Hippocampal formation (tissue), 2 donors: ENCODE measurements at places on chromosomes 12 and 14.

GRCh38 chr12:83140135-83140534, 453.4 kb downstream of the TMTC2 start:
- no peak for DNase-seq

DNA sequence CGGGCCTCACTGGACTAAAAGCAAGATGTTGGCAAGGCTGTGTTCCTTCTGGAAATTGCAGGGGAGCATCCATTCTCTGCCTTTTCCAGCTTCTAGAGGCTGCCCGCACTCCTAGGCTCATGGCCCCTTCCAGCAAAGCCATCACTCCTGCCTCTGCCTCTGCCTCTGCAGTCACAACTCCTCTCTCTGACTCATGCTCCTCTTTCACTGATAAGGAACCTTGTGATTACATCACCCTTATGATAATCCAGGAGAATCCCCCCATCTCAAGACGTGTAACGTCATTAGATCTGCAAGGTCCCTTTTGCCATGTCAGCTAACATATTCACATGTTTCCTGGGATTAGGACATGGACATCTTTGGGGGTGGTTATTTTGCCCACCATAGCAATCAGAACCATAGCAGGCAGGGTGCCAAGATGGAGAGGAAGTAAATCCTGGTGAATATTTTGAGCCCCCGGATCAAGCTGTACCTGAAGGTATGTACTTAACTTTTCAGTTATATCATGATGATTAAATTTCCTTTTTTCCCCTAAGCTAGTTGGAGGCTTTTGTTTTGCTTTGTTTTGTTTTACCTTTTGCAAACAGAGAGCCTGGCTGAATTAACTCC, 123.6 kb downstream of the SCARB1 start:
- DNase-seq: no peak

DNA sequence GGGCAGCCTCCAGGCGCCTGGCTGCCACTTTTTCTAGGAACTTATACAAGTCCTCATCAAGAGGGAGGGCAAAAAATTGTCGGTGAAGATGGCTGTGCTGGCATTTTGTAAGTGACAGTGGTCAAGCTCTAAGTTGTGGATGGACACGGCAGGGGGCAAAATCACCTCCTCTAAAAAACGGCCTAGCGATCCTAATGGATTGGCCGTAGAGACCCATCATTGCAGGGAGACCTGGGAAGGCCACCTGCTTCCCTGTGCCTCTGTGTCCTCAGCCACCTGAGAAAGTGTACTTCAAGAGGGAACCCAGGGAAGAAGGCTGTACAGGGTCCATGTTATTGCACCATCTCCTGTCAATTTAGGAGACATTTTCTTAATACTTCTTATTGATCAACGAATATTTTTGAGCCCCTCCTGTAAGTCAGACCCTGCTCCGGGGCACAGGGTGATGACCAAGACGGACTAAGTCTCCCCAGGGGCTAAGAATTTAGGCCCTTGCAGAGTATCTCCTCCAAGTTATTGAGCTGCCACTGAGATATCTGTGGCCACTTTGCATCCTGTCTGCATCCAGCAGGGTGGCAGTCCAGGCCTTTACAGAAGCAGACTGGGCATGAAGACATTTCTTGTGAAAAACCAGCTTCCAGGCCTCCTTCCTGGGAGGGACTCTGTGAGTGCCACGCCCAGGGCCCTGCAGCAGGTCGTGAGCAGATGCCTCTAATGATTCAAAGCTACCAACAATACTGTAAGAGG, 40.5 kb downstream of the PSMA6 start:
- DNase-seq: no peak

- no peak for DNase-seq
Observed at GRCh38 chr12:126389220-126389841, 1324.1 kb downstream of the AACS start.

DNA sequence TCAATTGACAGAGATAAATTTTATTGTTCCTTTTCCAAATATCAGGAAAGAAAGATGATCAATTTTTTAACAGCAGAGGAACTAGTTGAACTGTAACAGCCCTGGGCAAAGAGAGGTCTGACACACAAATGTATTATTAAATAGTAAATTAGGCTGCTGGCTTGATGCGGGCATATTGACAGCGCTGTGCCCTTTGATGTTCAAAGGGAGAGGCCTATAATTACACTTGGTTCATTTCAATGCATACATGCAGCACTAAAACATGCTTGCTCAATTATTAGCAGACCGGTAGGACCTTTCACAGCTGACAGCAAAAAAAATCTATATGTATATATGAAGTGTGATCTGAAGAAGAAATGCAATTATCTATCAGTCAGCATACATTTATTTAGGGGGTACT, 219.8 kb downstream of the SLC2A13 start:
- DNase-seq: no peak

DNA sequence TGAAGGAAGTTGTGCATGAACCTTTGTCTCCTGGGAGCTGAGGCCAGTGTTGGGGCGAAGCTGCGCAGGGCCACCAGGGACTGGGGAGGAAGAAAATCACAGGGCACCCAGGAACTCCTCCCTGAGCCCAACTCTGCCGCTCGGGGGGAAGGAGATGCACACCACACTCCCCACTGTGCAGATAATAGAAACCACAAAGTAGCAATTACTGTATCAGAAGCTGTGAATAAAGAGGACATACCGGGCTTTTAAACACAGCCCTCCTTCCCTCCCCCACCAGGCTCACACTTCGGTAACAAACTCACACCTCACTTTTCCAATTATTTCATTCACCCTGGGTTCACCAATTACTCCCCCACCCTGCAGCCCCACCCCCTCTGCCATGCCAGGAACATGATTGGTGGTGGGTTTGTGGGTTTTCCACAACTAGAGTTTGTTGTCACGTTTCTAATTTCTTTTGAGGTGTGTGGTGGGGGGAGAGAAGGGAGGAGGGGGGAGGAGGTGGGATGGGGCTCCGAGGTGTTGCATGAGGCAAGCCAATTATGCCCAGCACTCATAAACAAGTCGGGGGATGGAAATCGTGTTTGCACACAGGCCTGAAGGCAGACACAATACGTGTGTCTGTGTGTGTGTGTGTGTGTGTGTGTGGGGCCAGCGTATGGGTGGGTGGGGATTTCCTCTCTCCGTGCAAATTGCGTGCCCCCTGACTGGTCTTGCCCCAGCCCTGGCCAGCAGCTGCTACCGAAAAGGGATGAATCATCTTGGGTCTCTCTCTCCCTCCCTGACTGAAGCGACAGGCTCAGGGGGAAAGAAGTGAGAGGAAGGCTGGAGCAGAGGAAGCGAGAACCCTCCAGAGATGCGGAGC, 103.3 kb downstream of the RBM19 start:
- DNase-seq: no peak

GRCh38 chr12:67042697-67043131, 226.4 kb upstream of the CAND1 start:
- DNase-seq: no peak

- no peak for DNase-seq
Observed at GRCh38 chr14:75558440-75558839, 20.0 kb upstream of the FLVCR2 start.

- DNase-seq: peak; percentile 60
Observed at GRCh38 chr14:56118611-56119181, 485 bp downstream of the PELI2 start.

DNA sequence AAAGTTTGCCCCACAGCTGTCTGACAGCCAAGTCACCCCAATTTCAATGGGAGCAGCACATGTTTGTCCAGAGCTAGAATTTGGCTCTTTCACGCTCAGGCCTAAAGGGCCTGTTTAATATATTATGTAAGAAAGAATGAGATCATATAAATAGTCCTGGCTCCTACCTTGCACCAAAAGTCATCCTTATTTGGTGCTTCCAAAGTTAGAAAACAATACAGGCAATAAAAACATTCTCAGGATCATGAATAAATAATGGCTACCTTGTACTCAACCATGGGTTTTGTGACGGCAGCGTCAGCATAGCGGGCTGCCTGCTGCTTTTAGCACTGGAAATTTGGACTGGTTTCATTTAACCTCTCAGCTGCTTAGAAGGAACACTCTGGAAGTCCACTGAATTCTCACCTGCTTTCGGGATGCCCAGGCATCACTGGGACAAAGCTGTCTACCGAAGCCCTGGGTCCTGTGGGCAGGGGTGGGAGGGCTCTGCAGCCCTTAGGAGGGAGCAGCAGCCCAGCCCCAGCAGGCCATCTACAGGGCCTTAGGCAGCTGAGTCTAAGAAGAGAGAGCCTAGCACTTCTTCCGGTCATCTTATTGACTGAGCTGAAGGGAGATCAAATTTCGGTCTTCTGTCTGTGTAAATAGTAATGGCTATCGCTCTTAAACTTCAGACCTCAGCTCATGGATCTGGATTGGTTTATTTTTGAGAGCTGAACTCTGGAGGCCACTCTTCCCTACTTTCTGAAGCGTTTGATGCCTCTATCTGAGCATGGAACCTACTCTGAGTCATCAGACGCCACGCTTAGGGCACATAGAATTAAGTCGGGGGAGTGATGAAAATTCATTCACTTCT, 106.5 kb downstream of the SAMD4A start:
- no peak for DNase-seq

DNA sequence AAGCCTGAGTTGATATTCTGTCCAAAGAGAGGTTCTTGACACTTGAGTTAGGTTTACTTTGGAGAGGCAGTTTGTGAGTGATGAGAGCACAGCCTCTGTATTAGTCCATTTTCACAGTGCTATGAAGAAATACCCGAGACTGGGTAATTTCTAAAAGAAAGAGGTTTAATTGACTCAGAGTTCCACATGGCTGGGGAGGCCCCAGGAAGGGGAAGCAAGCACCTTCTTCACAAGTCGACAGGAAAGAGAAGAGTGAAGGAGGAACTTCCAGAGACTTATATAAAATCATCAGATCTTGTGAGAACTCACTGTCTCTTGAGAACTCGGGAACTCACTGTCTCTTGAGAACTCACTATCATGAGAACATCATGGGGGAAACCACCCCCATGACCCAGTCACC, 5.4 kb downstream of the ZC3H14 start:
- no peak for DNase-seq
